ENCODE measurements at places on chromosomes 16 and 17.

DNA sequence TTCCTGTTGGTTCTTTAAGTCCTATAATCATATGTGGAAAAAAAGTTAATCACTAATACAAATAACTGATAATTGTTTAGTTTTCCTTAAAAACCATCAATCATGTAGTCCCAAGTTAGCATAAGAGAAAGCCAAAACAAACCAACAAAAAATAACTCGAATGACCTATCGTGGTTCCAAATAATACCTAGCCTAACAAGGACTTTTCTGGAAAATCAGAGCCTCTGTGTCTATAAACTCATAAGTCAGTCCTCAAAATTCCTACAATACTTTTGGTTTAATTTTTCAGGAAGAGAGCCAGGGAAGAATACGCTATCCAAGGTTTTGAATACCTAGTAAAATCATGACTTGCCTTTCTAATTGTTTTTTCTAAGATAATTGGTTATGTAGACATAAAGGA is 975.3 kb upstream of the SOX9 start:
- DNase-seq, result no peak

DNA sequence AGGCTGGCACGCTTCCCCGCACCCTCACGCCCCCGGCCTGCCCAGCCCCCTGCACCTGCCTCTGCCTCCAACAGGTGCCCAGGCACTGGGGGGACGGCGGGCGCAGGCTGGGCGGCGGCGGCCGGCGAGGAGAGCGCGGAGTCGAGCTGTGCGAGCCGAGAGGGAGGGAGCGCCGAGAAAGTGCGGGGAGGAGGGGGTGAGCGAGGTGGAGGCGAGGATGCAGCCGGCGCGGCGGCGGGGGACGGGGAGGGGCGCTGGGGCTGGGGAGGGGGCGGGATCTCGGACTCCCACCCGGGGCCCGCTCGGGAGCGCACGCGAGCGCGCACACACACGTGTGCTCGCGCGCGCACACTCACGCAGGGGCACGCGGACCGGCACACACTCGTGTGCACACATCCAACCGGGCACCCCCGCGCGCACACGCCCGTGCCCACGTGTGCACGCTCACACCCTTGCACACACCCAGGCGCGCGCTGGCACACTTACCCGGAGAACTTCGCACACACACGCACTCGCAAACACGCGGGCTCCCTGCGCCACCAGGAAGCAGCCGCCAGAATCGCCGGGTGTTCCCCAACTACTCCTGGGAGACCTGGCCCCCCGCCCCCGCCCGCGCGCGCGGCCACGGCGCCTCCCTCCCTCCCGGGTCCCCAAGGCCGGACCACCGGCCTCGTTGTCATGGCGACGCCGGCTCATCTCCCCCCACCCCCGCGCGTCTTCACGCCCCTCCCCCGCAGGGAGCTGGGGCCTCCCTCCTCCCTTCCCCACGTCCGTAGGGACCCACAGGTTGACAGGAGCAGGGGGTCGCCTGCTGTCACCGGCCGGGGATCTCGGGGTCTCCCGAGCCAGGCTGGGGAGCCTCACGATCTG is at the start of gene DOC2A:
Gene DOC2A (minus strand): TSS at position 184 of the 870 bp plus-strand sequence. CDS start 805 bp downstream, outside the sequence.
- no peak for DNase-seq

DNA sequence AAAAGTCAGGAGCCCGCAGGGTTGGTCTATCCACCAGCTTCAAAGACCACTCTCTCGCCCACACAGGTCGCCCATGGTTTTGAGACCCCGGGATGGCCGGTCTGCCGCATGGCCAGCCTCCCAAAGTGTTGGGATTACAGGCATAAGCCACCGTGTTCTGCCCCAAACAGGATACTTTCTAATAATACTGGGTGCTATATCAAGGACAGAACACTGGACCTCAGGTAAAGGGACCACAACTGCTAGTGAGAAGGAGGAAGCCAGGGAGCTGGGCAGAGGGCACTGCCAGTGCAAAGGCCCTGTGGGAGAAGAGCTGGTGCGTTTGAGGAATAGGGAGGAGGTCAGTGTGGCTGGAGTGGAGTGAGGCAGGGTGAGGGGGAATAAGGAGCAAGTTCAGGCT is 34.1 kb downstream of the IL21R start:
- peak; percentile 37 for DNase-seq

DNA sequence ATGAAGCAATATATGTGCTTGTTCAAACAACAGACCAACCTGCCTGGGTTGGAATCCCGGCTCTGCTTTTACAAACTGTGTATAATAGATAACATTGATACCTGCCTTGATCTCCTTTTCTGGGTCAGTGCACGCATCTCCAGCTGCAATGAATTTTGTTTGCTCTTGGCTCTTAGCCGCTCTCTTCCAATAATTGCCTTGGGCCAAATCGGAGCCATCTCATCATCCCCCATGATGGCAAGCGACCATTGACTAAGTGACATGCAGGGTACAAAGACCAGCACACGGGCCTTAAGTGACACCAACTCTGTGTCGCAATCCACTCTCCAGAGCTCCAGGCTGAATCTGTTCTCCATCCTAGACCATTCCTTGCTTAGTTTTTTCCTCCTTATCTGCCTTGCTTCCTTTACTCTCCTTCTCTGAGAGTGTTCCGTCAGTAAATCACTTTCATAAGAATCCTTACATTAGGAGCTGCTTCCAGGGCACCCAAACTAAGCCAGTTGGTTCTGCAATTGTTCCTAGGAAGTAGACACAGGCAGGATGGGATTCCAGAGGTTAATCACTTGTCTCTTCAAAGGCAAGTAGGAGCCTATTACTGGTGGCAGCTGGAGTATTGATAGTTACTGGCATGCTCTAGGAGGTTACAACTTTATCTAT is 134.2 kb downstream of the ABCA8 start:
- DNase-seq, result no peak

DNA sequence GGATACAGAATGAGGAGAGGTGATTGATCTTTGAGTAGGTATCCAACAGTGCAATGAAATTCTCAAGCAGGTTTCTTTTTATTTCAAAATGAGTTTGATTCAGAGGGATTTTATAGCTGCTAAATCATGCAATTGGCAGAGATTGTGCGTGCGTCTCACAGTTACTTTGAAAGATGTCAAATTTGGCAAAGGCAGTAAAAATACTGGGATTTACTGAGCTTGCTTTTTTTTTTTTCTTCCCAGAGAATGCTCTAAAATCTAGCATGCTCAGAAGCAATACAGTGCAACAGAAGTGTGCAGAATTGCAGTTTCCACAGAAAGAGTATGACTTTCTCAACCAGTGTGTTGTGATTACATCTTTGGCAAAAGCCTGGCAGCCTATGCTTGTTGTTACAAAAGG is 410.7 kb upstream of the GOT2 start:
- DNase-seq, result no peak

DNA sequence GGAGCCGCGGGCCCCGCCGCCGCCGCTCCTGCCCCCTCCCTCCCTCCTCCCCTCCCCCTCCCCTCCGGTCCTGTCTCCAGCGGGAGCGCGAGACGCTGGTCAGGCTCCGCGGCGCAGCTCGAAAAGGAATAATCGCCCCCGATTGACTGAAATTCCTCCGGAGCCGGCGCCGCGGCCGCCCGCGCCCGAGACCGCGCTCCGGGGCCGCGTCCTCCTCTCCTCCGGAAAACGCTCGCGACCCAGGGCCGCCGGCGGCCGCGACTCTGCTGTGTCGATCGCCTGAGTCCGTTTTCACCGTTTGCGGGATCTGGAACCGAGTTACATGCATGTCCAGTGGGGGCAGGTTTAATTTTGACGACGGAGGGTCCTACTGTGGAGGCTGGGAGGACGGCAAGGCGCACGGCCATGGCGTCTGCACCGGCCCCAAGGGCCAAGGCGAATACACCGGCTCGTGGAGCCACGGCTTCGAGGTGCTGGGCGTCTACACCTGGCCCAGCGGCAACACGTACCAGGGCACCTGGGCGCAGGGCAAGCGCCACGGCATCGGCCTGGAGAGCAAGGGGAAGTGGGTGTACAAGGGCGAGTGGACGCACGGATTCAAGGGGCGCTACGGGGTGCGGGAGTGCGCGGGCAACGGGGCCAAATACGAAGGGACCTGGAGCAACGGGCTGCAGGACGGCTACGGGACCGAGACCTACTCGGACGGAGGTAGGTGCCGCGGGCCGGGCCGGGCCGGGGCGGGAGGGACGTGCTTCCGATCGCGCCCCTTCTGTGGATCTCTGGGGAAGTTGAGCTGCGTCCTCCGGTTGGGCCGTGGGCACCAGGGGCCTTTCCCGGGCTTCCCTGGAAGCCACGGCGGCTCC is 744 bp downstream of the JPH3 start:
- DNase-seq, result no peak

DNA sequence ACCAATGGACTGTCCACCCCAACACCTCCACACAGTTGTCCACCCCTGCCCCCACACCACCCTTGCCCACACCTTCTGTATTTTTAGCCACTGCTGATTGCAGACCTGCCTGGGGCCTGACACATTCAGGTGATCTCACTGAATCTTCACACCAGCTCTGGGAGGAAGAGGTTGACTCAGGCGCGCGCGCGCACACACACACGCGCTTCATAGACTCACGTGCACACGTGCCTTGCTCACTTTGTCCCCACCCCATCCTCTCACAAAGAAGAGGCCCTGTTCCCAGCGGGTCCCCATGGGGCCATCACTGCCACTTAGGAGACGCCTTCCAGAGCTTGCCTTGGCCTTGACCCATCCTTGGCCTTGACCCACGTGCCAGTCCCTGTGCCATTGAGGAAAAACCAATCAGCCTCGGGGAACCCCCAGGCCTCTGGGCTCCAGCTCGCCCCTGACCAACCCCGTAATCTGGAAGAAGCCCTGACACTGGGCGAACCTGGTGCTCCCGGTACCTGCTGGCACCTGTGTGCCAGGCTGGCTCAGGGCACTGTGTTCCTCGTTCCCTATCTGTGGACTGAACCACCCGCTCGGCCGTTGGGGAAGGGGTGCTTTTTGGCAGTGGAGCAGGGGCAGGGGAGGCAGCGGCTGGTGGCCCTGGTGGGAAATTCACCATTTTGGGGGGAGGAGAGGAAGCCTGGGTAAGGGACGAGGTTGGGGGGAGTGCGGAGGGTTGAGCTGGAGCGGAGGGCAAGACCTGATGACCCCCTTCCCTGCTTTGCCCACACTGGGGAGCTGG is 3.2 kb downstream of the NLGN2 start:
- no peak for DNase-seq

Measured in tibial artery (tissue), 4 donors.